ENCODE measurements at places on chromosomes 2 and 18. TPM values are rescaled to one million over a fixed set of nuclear protein-coding genes. Genes with fewer than 3 reads are reported as not detected.

The PLCD4 gene
- 6.8 TPM for polyA plus RNA-seq

The PSMA8 gene
- 0.31 TPM for polyA plus RNA-seq

The DNAJC5G gene
- not detected for polyA plus RNA-seq

DNA sequence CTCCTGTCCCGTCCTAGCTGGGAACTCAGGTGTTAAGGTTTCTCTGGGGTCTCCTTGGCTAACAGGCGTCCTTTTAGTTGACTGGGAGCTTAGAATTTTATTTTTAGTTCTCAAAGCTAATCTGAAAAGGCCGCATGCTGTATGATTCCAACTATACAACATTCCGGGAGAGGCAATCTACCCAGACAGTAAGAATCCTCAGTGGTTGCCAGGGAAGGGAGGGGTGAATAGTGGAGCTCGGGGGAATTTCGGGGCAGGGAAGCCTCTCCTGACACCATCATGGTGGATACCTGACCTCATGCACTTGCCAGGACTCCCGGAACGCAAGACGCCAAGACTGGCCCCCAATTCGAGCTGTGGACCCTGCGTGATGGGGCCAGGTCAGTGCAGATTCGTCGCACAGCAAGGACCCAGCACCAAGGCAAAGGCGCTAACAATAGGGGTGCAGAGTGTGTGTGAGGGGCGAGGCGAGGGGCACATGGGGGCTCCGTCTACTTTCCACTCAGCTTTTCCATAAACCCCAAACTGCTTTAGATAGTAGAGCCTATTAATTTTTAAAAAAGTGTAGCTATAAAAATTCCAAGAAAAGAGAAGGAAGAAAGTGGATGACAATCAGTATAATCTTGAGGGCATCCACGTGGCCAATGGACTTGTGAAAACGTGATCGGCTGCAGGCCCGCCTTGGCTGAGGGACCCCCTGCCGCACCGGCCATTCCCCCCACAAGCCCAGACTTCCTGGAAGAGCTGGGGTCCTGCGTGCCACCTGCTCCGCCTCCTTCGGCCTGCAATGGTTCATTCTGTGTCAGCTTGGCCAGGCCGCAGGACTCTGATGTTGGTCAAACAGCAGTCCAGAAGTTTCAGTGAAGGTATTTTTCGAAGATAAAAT, 17.3 kb downstream of the PDCD1 start:
- DNase-seq = no peak

DNA sequence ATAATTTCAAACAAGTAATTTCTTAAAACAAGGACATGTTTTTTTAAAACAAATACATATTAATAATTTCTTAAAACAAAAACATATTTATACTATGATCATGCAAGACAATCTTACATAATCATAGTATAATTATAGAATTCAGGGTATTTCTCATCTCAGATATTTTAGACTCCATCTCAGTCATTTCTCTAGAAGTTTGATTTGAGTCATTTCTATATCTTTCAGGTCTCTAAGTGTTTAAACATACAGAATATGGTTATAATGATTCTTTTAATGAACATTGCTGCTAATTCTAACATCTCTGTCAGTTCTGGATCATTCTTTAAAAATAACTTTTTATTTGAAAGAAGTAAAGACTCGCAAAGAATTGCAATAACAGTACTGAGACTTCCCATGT, 154.2 kb upstream of the KYNU start:
- no peak for DNase-seq

DNA sequence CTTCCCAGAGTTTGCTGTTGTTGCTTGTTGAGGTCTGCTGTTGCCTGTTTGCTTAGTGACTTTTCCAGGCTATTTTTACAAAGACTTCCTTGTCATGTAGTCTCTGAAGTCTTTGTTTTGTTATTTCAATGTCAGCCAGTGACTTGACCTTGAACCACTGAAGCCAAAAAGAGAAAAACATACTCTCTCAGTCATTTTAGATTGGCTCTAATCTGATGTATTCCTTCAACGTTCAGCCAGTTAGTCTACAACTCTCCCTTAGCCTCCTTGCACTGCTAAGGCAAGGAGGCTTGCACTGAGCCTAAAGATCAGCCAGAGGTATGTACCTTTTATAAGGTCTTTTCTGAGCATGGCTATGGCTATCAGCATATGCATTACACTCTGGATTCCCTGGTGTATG, 27.9 kb downstream of the KIAA1328 start:
- DNase-seq = no peak

DNA sequence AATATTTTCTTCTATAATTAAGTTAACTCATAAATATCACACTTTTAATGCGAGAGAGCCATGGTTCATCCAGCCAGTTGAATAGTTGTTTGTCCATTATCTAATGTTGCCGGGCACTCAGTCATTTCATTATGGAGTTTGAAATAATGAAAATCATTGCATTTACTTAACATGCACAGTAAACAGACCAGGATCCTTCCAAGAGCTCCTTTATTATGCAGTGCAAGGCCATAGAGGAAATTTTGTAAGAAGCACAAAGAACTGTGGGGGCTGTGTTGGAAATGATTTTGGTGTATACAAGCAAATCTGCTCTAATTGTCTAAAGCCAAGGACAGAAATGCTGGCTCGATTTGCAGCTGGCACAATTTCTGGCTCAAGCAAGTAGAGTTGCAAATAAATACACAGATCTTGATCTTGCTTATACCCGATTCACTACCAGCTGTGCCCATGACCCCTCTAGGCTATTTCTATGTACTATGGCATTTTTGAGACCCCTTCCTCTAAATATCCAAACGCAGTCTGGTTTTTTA, 400.3 kb upstream of the HNRNPA3 start:
- peak; percentile 19 for DNase-seq

DNA sequence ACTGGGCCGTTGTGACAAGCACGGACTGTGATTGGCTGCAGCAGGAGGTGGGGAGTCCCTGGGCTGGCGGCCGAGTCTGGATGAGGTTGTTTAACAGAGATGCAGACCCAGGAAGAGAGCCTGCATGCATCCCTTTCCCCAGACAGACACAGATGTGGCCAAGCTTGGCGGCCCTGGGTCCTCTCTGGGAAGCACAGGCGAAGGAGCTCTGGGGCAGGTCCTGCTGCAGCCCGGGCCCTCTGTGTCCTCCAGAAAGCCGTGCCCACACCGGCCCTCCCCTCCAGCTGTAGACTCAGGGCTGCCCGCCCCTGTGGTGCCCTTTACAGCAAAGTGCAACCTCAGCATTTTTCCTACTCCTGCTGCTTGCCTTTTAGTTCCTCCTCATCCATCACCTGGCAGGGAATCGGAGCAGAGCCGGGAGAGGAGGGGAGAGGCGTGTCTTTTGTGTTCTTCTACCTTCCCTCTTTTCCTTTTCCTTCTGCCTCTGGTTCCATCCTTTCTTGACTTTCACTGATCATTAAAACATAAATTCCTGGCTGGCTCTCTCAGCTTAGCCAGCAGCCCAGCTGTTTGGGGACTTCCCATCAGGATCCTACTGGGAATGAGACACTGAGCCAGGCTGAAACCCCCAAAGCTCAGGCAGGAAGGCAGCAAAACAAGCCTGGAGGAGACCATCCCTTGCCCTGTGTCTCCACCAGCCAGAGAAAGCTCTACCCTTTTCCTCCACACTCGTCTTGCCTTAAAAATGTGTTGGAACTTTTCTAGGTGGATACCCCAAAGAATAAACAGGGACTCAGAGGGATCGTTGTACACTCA, 75.0 kb downstream of the CTIF start:
- DNase-seq = no peak

- no peak for DNase-seq
Measured at GRCh38 chr18:23876921-23877320, 137.6 kb upstream of the TTC39C start.

GRCh38 chr18:55240978-55241377, 281.7 kb upstream of the CCDC68 start:
- DNase-seq = no peak

DNA sequence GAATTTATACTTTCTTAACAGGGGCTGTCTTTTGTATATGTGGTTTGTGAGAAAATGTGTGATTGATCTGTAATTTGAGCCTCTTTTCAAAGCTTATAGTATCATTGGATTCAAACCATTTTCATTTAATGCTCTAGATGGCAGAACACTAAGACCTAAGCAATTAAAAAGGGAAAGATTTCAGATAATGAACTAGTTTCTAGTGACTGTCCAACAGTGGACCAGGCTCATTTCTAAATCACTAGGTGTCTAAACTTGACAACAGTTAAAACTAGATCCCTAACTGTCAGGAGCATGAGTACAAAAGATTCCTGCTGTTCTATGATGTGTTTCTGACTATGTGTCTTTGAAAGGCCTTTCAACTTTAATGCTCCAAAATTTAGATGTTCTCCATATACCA, 54.6 kb downstream of the ANKRD44 start:
- no peak for DNase-seq

The HRH4 gene
- not detected for polyA plus RNA-seq

The CCDC141 gene
- polyA plus RNA-seq = 0.10 TPM

DNA sequence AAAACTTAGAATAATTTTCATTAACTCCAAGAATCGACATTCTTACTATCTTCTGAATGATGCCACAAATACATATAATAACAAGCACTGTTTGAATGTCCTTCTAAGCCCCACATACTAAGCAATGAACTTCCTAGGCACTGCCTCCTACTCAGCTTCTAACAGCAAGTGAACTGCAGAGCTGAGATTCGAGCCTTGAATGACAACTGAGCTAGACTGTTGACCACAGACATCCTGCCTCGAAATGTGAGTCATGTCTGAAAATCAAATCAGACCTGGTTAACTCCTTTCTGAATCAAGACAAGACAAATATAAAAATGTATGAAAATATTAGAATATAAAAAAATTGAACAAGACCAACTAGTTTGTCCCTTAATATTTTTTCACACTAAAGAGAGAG, 108.1 kb downstream of the MYT1L start:
- DNase-seq = no peak

DNA sequence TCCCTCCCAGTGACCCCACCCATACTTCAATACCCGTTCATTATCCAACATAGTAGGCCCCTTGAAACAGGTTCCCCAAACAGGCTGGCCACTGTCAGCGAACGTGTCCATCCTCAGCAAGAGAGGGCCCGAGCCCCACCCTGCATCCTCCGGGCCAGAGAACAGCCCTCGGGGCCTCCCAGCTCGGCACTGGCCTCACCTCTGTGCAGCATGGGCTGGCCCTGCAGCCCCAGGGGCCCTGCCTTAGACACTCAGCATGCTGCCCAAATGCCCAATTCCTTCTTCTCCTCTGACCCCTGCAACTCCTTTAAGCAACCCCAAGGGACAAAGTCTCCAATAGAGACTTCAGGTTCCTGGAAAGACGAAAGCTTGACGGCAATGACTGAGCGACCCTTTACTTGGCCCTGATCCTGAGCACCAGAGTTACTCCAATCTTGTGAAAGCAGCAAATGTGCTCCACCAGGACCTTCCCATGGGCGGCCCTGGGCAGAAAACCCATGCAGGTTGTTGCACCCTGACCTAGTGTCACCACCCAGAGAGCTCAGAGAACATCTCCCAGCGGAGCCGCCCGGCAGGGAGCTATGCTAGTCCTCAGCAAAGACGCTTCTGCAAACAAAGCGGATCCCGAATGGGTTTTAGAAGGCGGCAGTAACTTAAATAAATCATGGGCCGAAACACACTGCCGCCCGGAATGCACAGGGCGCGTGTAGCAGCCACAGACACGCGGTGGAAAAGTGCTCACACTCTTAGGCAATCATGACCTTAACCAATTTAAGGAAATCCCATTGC, 782 bp downstream of the COL6A3 start:
- peak; percentile 32 for DNase-seq

DNA sequence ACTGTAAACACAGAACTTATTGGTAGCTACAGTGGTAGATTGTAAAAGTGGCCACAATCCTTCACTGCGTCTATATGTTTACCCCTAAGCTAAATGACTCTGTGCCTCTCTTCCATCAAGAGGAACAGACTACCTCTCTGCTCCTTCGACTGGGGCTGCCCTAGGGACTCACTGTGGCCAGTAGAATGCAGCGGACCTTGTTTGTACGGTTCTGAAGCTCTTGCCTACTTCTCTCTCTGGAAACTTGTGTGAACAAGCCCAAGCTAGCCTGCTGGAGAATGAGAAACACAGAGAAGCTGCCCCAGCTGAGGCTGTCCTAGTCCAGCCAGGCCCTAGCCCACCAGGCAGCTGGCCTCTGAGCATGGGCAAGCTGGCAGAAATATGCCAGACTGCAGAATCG, 140.8 kb upstream of the SLC1A4 start:
- no peak for DNase-seq

- DNase-seq = no peak
Measured at GRCh38 chr2:223700221-223700620, 98.1 kb upstream of the SCG2 start.

The CD8A gene
- polyA plus RNA-seq = 13.1 TPM

The SGPP2 gene
- 1.7 TPM for polyA plus RNA-seq

The ASXL3 gene
- polyA plus RNA-seq = 0.28 TPM

- peak; percentile 74 for DNase-seq
Measured at GRCh38 chr2:88187038-88187676, 17.0 kb downstream of the THNSL2 start.

DNA sequence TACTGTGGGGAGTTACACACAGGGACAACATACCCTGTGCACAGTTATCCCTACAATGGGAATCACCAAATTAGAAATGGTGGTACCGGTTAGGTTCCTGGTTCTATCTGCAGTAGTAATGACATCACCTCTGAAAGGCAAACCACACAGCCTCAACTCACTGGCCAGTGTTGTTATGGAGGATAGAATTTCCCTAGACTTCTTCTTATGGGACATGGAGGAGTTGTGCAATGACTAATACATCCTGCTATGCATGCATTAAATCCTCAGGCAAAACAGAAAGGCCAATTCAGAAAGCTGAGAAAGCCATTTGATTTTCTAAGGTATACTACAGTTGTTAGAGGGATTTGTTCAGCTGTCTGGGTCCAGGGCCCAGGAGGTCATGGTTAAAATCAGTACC, 439.3 kb downstream of the TMX3 start:
- DNase-seq = no peak

DNA sequence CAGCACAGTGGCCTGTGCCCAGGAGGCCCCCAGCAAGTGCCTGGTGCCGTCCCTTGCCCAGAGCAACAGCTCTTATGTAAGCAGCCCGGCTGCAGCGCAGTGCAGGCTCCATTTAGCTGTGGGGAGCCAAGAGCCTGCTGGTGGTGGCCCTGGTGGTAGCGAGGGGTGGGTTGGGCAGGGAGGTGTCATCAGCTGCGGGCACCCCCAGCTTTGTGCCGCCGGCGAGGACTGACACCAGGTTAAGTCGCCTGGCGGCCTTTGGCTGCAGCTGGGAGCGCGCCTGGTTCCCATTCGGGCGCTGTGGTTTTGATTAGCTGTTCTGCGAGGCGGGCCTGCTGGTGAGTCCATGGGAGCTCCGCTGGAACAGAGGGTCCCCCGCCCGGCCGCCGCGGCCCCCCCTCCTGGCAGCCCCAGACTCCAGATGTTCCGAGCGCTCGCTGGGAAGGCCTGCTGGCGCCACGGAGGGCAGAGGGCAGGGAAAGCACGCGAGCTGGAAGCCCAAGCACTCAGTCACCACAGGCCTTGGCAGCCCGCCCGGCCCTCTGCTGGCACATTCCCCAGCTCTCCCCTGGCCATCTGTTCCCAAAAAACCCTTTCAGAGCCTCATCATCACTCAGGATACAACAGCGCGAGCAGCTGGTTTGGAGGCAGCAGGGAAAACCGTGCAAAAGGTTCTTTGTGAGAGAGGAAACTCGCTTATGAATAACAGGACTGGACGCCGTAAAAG, 18.4 kb downstream of the ATOH8 start:
- peak; percentile 98 for DNase-seq

Data from stomach (tissue), 19 donors.